ENCODE measurements at places on chromosomes 5 and 9.

- DNase-seq: no peak
Observed at GRCh38 chr5:146116361-146116760, 11.0 kb upstream of the PLAC8L1 start.

DNA sequence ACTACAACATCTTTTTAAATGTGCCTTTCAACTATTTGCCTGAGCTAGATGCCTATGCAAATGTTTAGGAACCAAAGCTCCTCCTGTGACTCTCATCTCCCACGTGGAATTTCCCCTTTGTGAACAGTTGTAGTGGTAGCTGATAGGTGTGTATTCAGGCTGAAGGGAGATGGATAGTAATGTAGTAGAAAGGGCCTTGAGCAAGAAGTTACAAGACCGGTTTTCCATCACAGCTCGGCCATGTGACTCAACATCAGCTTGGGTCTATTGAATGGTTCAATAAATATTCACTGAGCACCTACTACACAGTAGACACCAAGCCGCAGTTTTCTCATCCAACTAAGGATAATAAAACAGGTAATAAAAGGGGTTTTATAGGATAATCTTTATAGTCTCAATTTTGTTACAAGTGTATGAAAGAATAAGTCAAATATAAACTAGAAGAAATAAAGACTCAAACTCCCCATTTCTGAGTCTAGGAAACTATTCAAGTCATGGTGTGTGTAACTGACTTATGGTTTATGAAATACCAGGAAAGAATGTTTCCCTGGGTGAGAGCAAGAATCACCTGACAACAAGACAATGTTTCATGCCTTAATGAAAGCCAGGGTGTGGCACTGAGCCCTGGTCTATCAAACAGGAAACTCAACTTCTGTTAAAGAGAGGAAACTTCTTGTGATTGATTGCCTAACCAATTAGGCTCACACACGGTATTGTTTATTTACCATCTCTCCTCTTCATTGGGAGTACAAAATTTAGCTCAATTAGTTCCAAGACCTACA lies 187.1 kb upstream of the SPEF2 start:
- DNase-seq: no peak

- DNase-seq: no peak
Observed at GRCh38 chr9:6900440-6900883, 142.7 kb downstream of the KDM4C start.

DNA sequence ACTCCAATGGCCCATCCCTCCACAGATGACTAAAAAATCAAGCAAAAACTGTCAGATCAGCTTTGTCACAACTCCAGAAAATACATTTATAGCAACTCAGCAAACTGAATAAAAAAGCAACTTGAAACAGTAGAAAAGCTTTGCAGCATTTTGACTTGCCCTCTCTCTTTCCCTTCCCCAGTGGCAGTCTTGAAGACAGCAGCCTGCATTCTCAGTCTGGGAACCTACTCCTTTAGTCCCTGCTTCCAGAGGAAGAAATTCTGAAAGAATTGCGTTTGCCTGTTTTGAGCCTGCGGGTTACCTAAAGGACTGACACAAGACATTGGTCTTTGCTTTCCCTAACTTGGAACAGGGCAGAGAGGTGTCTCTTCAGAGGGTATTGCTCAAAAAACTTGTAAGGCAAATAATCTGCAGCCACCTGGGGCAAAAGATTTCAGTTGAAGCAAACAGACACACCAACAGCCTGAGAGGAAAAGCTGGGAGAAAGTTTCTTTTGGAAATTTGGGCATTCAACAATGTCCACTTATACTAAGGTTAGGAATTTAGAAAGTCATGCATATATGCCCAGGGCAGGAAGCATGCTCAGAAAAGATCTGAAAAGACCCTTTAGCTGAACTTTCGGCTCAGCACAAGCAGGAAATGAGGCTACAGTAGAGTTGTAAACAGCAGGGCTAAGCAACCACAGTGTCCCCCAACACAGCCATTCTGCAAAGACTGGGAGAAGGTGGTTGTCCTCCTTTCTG lies 15.2 kb upstream of the SLC35D2 start:
- DNase-seq: no peak

DNA sequence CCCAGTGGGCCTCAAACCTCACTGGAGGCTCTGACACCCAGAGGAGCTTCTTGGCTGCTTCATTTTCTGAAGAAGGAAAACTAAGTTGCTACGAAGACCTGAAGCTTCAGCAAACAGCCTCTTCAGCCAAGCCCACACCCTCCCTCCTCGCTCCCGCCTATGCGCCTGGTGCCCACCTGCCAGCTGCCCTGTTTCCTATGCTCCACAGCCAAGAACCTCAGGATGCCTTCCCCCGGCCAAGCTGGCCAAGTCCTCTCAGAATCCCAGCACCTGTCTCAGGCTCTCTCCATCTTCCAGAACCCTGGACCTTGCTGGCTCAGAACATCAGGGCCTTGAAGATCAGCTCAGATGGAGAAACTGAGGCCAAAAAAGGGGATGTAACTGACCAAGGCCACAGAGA lies 60.4 kb downstream of the STK10 start:
- no peak for DNase-seq

DNA sequence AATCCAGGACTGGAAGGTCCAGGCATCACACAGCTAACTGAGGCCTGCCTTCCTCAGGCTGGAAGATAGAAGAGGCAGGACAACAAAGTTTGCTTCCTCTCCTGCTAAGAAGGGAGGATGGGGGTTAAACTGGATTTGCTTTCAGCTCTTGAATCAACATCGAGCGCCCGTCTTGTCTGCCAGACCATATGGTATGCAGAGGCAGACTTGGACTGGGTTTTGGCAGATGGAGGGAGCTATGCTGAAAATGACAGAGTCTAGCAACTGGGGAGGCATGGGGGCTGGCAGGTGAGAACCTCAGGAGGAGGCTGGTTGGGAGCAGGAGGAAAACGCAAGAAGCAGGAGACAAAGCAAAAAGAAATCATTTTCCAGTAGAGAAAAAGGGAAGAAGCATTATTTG lies 289.5 kb upstream of the IL12B start:
- DNase-seq: no peak

DNA sequence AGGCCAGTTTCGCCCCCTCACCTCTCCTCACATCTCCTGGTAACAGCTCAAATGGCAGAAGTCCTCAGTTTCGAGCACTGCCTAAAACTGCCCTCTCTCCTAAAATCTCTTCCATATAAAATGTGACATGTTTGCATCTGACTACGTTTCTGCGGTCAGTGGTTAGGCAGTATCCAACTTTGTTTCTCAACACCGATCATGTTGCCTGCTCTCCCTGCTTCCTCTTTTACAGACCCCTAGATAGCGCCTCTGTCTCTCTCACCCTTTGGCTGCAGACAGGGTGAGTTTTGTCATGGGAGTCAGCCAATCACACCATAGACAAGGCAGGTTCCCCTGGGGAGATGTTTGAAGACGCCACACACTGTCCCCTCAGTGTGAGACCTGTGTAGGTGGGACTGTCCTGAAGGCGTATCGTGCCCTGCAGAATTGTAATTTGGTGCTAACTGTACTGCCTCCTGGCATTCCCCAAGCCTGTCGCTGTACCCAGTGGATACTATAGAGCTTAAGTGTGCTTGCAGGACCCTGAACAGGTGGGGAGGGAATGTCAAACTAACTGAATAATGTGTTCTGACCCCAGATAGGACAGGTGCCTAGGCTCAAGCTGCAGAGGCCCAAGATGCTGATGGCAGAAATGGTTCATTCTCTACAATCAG lies 1.1 kb downstream of the HEXB start:
- peak; percentile 50 for DNase-seq

DNA sequence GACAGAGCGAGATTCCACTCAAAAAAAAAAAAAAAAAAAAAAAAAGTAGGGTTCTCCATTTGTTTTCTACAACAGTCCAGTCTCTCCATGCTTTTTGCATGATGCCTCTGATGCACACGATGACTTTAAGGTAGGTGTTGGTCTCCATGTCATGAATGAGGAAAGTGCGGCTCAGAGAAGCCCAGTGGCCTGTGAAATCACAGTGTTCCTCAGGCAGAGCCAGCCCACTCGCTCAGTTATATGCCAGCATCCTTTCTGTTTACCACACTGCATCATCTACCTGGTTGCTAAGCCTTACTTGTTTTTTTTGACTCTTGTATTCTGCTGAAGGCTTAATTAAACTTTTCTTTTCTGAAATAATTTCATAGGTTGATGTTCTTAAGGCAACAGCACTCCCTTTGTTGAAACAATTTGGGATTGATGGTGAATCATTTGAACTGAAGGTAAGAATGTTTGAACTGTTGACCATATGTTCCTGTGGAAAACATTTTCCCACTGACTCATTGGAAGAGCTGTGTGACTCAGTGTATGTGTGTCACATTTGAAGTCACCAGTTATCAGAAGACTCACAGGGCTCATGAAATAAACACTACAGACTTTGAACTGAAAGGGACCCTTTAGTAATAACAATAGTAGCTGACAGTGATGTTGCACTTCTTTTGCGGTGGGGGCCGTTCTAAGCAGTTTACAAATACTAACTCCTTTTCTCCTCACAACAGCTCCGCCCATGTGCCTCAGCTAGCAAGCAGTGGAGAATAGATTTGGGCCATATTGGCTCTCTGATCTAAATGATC lies 40.2 kb downstream of the RCL1 start:
- peak; percentile 8 for DNase-seq

- DNase-seq: no peak
Observed at GRCh38 chr9:20186231-20186630, 397.4 kb upstream of the SLC24A2 start.

GRCh38 chr5:26343801-26344325 lies 694.5 kb downstream of the CDH9 start:
- no peak for DNase-seq

GRCh38 chr5:115850744-115851416 lies 9.1 kb downstream of the AP3S1 start:
- no peak for DNase-seq

DNA sequence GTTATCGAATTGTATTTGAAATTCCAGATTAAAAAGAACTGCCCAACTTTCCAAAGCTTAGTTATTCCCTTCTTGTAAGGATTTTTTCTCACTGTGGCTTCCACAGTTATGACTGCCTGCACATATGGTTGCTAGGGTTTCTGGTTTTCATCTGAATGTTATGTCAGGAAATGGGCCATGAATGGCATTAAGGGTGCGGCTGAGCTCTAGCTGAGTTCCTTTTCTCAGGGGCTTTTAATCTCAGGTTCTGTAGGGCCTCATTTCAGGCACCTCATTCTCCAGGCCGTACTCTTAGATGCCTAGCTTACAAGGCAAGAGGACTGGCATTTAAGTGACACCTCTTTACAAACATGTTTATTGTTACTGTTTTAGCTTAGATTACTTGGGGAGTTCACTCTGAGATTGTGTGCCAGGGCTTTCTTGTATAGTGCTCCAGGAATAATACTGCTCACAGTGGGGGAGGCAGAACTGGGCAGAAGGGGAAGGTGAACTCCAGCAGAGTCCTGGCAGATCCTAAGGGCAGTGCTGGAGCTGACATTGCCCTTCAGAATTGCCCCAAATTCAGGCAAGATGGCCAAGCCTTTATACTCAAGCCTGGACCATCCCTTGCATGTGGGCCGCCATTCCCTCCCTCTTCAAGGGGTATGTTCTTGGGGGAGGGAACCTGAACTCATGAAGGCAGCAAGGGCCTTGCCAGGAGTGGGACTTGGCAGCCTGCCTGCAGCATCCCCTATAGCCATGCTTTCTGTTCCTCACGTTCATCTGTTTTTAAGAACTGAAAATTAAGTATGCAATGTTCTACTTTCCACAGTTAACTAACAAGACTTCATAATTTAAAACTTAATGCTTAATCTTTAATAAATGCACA lies 111.5 kb downstream of the KDM4C start:
- DNase-seq: no peak

GRCh38 chr5:89015409-89015808 lies 132.4 kb upstream of the MEF2C start:
- no peak for DNase-seq

DNA sequence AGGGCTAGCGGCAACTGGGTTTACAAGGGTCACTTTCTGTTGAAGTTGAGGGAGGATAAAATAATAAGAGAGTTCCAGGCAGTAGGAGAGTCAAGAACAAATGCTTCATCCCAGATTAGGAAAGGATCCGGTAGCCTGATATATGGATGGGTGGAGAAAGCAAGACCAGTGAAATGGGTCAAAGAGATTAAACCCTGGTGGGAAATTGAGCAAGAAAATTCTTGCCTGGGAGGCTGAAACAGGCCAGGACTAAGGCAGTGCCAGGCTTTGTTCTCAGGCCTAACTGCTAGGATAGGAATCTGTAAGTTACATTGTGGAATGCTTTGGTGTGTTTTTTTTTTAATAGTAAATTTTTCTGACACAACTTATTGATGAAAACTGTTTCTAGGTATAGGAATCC lies 257.4 kb upstream of the RFX3 start:
- DNase-seq: no peak

GRCh38 chr9:84485539-84485938 lies 145.0 kb upstream of the SLC28A3 start:
- no peak for DNase-seq

- no peak for DNase-seq
Observed at GRCh38 chr5:160434022-160434531, 12.4 kb downstream of the PTTG1 start.

DNA sequence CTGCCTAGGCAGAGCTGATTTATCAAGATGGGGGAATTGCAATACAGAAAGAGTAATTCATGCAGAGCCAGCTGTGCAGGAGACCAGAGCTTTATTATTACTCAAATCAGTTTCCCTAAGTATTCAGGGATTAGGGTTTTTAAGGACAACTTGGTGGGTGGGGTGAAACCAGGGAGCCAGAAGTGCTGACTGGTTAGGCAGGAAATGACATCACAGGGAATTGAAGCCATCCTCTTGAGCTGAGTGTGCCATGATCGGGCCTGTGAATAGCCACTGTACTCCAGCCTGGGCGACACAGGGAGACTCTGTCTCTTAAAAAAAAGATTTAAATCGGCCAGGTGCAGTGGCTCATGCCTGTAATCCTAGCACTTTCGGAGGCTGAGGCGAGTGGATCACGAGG lies 45.3 kb upstream of the CDK5RAP2 start:
- DNase-seq: no peak

DNA sequence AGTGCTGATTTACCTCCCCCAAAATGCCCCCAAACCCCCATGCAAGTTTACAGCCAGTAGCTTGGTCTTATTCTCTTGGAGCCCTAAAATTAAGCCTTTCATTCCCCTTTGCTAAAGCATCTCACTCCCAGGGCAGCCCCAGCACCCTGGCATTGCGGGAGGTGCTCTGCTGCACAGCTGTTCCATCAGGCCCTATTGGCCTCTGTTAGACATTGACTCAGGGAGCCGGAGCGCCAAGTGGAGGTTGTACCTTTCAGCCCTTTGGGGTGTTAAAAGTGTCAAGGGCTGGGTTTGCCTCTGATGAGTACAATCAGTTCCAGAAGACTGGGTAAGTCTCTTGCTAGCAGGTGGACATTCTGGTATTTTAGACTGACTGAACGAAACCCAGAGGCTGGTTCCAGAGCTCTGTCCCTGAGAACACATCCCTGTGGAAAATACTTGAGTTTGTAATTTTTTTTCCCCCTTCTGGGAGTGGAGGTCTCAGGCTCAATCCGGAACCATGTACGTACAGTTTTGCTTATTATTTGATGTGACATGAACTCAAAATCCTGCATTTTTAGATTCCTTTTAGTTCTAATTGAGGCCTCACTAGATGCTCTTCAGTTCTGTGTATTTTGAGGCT lies 102.4 kb downstream of the UBE2R2 start:
- DNase-seq: no peak
